Mammary epithelial cell (primary cell): ENCODE measurements at places on chromosomes 11 and 22. TPM values are rescaled to one million over a fixed set of nuclear protein-coding genes. Genes with fewer than 3 reads are reported as not detected.

FGF19 gene
- polyA plus RNA-seq: 0.02 TPM

GRCh38 chr11:66335531-66336233 is 552 bp downstream of the RIN1 start:
- DNase-seq: peak; percentile 50

DNA sequence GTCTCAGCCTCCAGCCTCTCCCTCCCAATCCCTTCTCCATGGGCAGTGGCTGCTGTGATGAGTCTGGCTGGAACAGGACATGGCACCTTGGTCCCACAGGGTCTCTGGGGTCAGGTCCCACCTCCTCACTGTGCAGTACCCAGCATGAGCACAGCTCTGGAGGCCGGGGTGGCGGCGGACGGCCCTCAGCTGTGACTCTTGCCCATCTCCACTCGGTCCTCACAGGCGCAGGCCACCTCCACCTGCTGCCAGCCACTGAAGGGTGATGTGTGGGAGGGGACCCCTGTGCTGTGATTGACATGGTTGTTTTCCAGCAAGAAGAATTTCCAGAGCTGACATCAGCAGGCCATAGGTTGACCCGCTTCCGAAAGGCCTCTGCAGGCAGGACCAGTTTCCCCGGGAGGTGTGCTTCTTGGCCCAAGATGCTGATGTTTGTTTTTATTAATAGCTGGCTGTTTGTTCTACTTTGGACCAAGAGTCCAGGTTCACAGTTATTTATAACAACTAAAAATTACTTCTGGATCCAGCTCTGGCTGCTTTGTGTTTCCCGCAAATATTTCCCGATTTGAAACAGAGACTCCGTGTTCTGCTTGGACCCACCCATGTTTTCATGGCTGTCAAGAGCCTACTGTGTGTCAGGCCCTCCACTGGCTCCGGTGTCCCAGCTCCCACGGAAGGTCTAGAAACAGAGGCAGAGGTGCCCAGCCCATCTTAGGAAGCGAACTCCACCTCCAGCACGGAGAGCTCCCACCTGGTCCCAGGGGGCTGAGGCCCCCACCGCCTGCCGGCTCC is 45.7 kb downstream of the SCUBE1 start:
- no peak for DNase-seq

DNA sequence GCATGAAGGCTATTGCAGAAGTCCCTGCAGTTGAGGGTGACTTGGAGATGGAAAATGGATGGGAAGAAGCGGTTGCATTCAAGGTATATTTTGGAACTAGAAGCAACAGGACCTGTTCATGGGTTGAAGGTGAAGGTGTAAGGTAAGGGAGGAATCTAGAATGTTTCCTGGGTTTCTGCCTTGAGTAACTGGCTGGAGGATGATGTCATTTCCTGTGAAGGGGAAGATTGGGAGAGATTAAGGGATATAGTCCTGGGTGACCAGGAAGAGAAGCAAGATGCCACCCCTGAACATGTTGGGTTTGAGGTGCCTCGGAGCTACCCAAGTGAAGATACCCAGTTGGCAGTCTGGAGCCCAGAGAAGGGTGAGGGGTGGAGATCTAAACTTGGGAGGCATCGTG is 12.1 kb upstream of the MOGAT2 start:
- DNase-seq: peak; percentile 18

PIH1D2 gene
- 0.91 TPM for polyA plus RNA-seq

DNA sequence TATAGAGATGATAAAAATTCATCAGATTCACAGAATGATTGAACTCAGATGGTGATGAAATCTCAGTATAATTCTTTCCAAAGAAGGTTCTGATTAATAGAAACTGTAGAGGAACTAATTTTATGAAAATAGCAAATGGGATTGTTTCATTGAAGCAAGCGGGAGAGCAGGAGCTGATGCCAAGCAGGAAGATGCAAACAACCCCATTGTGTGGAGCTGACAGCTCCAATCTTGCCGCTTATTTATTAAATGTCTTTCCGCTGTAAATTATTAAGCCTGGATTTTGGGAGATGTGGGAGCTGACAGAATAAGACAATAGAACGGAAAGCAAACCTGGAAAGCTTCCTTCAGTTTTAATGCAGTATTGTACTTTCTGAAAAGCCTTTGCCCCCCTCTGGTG is 6.0 kb upstream of the TMEM218 start:
- DNase-seq: no peak

- DNase-seq: peak; percentile 2
Observed at GRCh38 chr11:23554002-23554401, 693.7 kb upstream of the CCDC179 start.

- no peak for DNase-seq
Observed at GRCh38 chr22:22791438-22792181, 96.0 kb upstream of the IGLL5 start.

DNA sequence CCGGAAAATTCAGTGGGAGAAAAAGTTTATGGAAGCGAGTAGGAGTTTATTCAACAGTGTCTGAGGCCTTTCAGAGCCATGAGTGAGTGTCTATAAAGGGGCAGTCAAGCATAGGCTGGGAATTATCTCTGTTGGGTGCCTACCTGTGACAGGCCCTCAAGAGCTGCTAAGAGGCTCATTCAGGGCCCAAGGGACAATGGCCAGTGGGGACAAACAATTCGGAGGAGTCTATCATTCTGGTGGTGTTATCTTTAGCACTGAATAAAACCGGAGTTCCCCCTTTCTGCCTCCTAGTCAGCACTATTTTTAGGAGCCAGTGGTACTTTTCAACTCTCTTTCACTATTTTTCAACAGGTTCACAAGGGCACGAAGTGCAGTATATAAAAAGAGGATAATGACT is 89.5 kb upstream of the HTATIP2 start:
- no peak for DNase-seq

- peak; percentile 37 for DNase-seq
Observed at GRCh38 chr11:76694664-76695063, 24.1 kb upstream of the LRRC32 start.

PTPRCAP gene
- 0.18 TPM for polyA plus RNA-seq

- DNase-seq: no peak
Observed at GRCh38 chr11:67271541-67272284, 5.4 kb downstream of the GRK2 start.

RAB36 gene
- polyA plus RNA-seq: 7.6 TPM
